ENCODE measurements at places on chromosomes 12 and 14.

DNA sequence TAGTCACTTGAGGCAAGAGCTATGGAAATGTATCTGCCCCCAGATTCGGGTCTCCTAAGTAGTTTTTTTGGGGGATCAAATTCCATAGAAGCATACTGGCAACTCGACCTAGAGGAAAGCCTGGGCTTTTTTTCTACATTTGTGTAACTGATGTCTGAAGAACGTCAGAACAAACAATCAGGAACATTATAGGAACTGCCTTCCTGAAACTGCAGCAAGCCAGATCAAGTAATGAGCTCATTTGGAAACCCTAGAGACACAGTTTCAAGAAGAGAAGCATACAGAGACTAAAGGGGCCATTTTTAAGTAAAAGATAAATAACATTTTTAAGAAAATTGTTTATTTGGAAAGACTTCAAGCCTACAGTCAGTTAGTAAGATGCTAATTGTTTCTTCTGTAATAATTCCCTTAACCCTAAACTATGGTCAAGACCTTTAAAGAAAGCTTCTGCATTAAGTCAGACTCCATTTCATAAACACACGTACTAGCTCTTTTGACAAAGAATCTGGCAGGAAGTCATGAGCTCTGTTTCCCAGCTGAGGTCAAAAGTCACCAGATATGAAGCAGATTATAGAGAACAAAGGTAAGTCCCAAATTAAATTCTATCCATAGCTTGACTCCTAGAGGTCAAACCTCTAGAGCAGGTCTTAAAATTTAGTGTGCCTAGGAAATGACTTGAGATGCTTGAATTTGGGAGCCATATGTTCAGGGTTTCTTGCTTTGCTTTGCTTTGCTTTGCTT lies 112.8 kb downstream of the EGLN3 start:
- no peak for DNase-seq

- DNase-seq: no peak
Observed at GRCh38 chr12:28355161-28355560, 164.9 kb downstream of the CCDC91 start.

DNA sequence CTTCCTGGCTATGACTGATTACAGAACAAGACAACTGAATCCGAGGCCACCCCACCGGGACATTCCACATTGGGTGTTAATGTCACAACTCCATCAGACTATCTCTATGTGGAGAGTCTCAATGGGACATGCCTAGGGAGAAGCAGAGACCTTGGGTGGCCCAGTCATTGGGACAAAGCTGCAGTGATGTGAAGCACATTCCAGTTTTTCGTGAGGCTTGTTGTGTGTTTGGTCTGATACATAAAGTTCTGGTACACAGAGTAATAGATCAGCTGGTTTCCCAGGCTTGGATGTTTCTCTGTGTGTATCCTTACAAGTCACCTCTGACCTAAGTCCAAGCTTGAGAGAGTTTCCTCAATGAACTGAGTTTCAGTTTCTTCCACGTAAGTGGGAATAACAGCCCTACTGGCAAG lies 42.3 kb downstream of the CPM start:
- no peak for DNase-seq

- DNase-seq: peak; percentile 34
Observed at GRCh38 chr12:45122768-45123380, 72.0 kb upstream of the DBX2 start.

GRCh38 chr14:41925409-41925808 lies 318.7 kb downstream of the LRFN5 start:
- DNase-seq: peak; percentile 36
